T-cell (primary cell): ENCODE measurements at places on chromosomes 6 and 20.
A peak's percentile ranks its signal among the peaks of the same experiment; 100 is the strongest.

GRCh38 chr20:1242530-1242929 is 16.7 kb downstream of the RAD21L1 start:
- H3K27ac ChIP-seq = no peak overlapping the region
- H3K27me3 ChIP-seq = no peaks in the 10 kb centered on the region
- no peak for DNase-seq
- no peaks in the 10 kb centered on the region for H3K4me1 ChIP-seq
- no peak overlapping the region for H3K4me3 ChIP-seq

GRCh38 chr6:119511024-119511423 is 161.5 kb upstream of the MAN1A1 start:
- H3K36me3 ChIP-seq = no peaks in the 10 kb centered on the region
- H3K4me1 ChIP-seq = no peaks in the 10 kb centered on the region
- no peak overlapping the region for H3K27ac ChIP-seq
- H3K27me3 ChIP-seq = peaks cover 2% of the 10 kb centered on the region
- no peak overlapping the region for H3K4me3 ChIP-seq

GRCh38 chr20:36465109-36466080 is 75.9 kb upstream of the MYL9 start:
- H3K27ac ChIP-seq = peak overlapping the region; percentile 70
- H3K4me3 ChIP-seq = no peak overlapping the region
- no peak for DNase-seq
- no peaks in the 10 kb centered on the region for H3K27me3 ChIP-seq

- DNase-seq = no peak
- peaks cover 9% of the 10 kb centered on the region for H3K4me1 ChIP-seq
- H3K4me3 ChIP-seq = no peak overlapping the region
Measured at GRCh38 chr20:2657241-2657640, 4.8 kb downstream of the NOP56 start.

DNA sequence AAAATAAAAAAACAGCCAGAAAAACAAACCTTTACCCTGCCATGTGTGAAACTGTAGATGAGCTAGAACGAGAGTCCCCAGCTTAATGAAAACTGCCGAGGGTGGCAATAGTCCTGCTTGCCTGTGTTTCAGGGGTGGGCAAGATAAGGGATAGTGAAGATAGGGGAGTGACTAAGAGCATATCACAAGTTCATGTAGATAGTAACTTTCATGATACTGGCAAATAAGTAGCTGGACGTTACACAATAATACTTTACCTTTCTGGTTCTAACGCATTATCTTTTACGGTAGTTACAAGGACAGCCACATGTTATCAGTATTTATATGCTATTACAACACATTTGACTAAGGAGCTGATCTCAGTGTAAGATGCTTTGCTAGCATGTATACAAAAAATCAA is 9.3 kb upstream of the FBXO9 start:
- H3K27ac ChIP-seq = no peak overlapping the region
- H3K4me1 ChIP-seq = peaks cover 34% of the 10 kb centered on the region
- no peaks in the 10 kb centered on the region for H3K27me3 ChIP-seq
- DNase-seq = no peak
- peaks cover 5% of the 10 kb centered on the region for H3K36me3 ChIP-seq
